ENCODE measurements at places on chromosomes 16 and 17. TPM values are rescaled to one million over a fixed set of nuclear protein-coding genes. Genes with fewer than 3 reads are reported as not detected.

SLC12A3 gene
- total RNA-seq = not detected

CNTROB gene
- 25.8 TPM for total RNA-seq

LGALS9B gene
- total RNA-seq = not detected

CLEC16A gene
- total RNA-seq = 15.2 TPM

MLYCD gene
- total RNA-seq = 7.1 TPM

All from H9 (cell line).